ENCODE measurements at places on chromosomes 2 and 18. TPM values are rescaled to one million over a fixed set of nuclear protein-coding genes. Genes with fewer than 3 reads are reported as not detected.
A peak's percentile ranks its signal among the peaks of the same experiment; 100 is the strongest.

DNA sequence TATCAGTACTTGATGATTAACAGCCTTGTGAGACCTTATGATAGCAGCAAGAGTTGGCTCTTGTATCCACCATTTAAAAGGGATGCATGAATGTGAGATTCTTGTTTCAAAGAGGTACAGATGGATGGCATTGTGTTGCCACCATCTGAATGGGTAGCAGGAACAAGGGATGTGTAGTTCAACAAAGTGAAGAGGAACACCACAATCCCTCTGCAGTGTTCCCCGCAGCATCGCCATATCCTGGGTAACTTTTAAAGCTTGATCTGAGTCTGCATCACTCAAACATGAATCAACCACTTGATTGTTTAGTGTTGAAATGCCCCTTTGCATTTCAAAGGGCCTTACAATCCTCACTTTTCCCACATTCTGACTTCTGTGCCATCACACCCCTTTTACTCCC, 106.7 kb downstream of the SS18 start:
- H3K4me3 ChIP-seq, result no peak overlapping the region
- DNase-seq, result no peak
- H3K27ac ChIP-seq, result no peak overlapping the region
- no peaks in the 10 kb centered on the region for H3K4me1 ChIP-seq
- peaks cover 2% of the 10 kb centered on the region for H3K27me3 ChIP-seq
- H3K36me3 ChIP-seq, result peaks cover 3% of the 10 kb centered on the region

GRCh38 chr18:75827751-75828287, 400.3 kb upstream of the SMIM21 start:
- no peaks in the 10 kb centered on the region for H3K36me3 ChIP-seq
- no peak for DNase-seq
- no peak overlapping the region for H3K27ac ChIP-seq
- H3K4me3 ChIP-seq, result no peak overlapping the region

Gene DCC
- total RNA-seq, result not detected

DNA sequence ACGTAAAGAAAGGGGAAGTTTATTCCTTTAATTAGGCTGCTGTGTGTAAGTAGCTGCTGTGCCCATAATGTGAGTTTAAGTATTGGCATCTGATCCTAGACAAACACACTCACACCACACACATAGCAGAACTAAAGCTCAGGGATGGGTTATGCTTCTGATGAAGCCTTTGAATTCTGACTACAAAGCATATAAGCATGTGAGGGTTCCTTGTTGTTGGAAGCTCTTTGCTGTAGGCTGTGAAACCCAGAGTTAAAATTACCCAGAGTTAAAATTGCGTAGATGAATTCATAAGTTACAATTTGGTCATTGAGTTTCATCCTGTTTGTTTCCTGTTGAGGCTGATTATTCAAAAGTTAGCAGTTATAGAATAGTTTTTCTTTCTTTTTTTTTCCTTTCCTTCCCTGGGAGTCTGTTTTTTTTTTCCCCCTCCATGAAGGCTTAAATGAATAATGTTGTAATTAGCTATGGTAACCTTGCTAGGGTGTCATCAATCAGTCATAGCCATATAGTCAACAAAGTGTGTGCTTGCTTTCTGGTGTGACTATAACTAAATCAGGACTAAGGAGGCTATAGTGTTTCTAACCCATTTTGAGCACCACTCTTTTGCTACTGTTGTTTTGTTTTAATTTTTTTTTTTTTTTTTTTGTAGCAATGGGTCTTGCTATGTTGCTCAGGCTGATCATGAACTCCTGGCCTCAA, 426.1 kb downstream of the PARD3B start:
- H3K27me3 ChIP-seq, result no peaks in the 10 kb centered on the region
- H3K27ac ChIP-seq, result peak overlapping the region; percentile 72
- H3K36me3 ChIP-seq, result peaks cover 3% of the 10 kb centered on the region
- DNase-seq, result no peak

GRCh38 chr18:44821924-44822323, 141.2 kb downstream of the SETBP1 start:
- H3K27me3 ChIP-seq, result peaks cover 23% of the 10 kb centered on the region
- no peak overlapping the region for H3K27ac ChIP-seq
- H3K36me3 ChIP-seq, result no peaks in the 10 kb centered on the region
- H3K4me1 ChIP-seq, result peaks cover 20% of the 10 kb centered on the region
- no peak overlapping the region for H3K4me3 ChIP-seq

DNA sequence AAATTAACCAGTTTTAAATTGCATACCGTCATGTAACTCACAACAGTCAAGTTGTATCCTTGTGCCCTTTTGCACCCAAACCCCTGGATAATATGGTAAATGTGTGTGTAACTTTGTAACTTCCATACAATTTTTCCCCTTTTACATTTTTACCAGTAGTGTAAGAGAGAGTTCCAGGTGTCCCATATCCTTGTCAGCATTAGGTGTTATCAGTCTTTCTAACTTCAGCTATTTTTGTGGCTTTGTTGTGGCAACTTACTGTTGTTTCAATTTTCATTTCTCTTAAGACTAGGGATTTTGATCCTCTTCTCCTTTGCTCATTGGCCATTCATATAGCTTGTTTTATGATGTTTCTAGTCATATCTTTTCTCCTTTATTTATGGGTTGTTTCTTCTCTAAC, 94.6 kb downstream of the LCLAT1 start:
- DNase-seq, result no peak
- H3K27me3 ChIP-seq, result no peaks in the 10 kb centered on the region
- H3K4me1 ChIP-seq, result peaks cover 8% of the 10 kb centered on the region

Gene POTEI
- total RNA-seq, result not detected

DNA sequence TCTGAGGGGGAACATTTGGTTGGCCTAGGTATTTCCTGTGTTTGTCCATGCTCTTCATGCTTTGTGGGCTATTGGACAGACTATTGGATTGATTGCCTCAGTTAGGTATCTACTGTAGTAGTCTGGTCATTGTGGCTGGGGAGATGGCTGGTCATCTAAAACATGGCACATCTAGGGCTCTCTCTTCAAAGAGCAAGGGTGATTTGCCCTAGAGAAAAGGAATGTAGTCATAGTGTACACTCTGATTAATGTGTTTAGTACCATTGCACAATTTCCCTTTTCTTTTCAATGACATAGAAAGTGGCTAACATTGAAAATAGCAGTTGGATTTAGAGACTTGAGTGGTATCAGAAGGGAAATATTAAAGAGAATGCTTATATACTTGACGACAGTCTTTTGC, 114.3 kb downstream of the LCLAT1 start:
- H3K4me3 ChIP-seq, result no peak overlapping the region
- H3K36me3 ChIP-seq, result peaks cover 7% of the 10 kb centered on the region
- H3K27me3 ChIP-seq, result no peaks in the 10 kb centered on the region
- H3K4me1 ChIP-seq, result peaks cover 8% of the 10 kb centered on the region

DNA sequence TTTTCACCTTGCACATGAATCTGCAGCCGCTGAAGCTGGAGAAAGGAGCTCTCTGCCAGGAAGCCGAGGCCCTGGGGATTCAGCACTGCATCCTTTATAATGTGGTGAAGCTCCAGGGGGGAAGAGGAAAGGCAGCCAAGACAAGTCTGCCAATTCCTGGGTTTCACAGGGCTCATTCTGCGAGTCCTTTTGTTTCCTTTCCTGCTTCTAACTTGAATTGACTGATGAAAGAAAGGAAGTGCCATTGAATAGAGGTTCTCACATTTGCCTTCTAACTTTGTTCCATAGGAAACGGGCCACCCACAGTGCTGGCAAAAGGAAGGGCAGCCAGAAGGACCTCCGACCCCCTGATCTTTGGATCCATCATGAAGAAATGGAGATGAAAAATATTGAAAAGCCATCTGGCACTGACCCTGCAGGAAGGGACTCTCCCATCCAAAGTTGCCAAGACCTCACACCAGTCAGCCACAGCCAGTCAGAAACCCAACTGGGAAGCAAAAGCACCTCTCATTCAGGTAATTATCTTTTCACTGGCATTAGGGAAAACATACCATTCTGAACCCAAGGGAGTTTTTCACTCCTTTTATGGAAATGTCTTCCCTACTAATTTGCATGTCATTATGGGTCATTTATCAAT, 765.4 kb downstream of the MBD2 start:
- no peaks in the 10 kb centered on the region for H3K4me1 ChIP-seq
- no peak overlapping the region for H3K4me3 ChIP-seq
- no peaks in the 10 kb centered on the region for H3K27me3 ChIP-seq

DNA sequence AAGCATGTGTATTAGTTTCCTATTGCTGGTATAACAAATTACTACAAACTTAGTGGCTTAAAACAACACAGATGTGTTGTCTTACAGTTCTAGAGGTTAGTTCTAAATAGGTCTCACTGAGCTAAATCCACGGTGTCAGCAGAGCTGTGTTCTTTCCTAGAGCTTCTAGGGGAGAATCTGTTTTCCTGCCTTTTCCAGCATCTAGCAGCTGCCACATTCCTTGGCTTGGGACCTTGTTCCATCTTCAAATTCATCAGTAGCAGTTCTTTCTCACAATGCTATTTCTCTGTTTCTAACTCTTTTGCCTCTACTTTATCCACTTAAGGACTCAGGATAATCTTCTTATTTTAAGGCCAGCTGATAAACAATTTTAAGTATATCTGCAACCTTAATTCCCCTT, 32.2 kb upstream of the CREB1 start:
- H3K27me3 ChIP-seq, result no peaks in the 10 kb centered on the region
- H3K36me3 ChIP-seq, result no peaks in the 10 kb centered on the region
- no peak for DNase-seq
- H3K4me1 ChIP-seq, result peaks cover 4% of the 10 kb centered on the region
- H3K4me3 ChIP-seq, result no peak overlapping the region

GRCh38 chr18:8461544-8461943, 147.7 kb upstream of the RAB12 start:
- no peaks in the 10 kb centered on the region for H3K4me1 ChIP-seq
- no peak overlapping the region for H3K4me3 ChIP-seq
- no peak overlapping the region for H3K27ac ChIP-seq
- H3K27me3 ChIP-seq, result no peaks in the 10 kb centered on the region
- no peak for DNase-seq

GRCh38 chr2:9736021-9736420, 105.2 kb upstream of the YWHAQ start:
- H3K36me3 ChIP-seq, result no peaks in the 10 kb centered on the region
- H3K27ac ChIP-seq, result peak overlapping the region; percentile 77
- peak; percentile 31 for DNase-seq
- H3K4me3 ChIP-seq, result no peak overlapping the region
- no peaks in the 10 kb centered on the region for H3K27me3 ChIP-seq

Gene IL36A
- total RNA-seq, result not detected

- no peak overlapping the region for H3K4me3 ChIP-seq
- H3K27me3 ChIP-seq, result peaks cover 36% of the 10 kb centered on the region
- DNase-seq, result no peak
- H3K36me3 ChIP-seq, result no peaks in the 10 kb centered on the region
- H3K27ac ChIP-seq, result no peak overlapping the region
Observed at GRCh38 chr2:715854-716560, 38.8 kb upstream of the TMEM18 start.

DNA sequence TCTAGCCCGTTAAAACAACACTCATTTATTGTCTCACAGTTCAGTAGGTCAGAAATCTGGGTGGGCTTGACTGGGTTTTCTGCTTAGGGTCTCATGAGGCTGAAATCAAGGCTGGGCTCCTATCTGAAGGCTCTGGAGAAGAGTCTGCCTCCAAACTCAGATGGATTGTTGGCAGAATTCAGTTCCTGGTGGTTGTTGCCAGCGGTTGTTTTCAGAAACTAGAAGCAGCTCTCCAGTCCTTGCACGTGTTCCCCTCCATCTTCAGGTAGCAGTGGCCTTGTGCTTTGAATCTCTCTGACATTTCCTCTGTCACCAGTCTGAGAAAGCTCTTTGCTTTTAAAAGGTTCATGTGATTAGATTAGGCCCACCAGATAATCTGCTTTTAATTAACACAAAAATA, 20.1 kb upstream of the FN1 start:
- no peak overlapping the region for H3K27ac ChIP-seq
- DNase-seq, result no peak
- no peak overlapping the region for H3K4me3 ChIP-seq
- H3K4me1 ChIP-seq, result no peaks in the 10 kb centered on the region

- H3K4me1 ChIP-seq, result no peaks in the 10 kb centered on the region
- no peak overlapping the region for H3K4me3 ChIP-seq
- no peak for DNase-seq
- H3K36me3 ChIP-seq, result no peaks in the 10 kb centered on the region
- no peak overlapping the region for H3K27ac ChIP-seq
Observed at GRCh38 chr18:6569813-6570212, 155.1 kb upstream of the L3MBTL4 start.

Gene AFF3
- total RNA-seq, result 0.59 TPM

- H3K4me1 ChIP-seq, result no peaks in the 10 kb centered on the region
- no peak for DNase-seq
- H3K27me3 ChIP-seq, result no peaks in the 10 kb centered on the region
- no peak overlapping the region for H3K4me3 ChIP-seq
- H3K27ac ChIP-seq, result no peak overlapping the region
Observed at GRCh38 chr2:4090668-4091630, 387.6 kb downstream of the DCDC2C start.

DNA sequence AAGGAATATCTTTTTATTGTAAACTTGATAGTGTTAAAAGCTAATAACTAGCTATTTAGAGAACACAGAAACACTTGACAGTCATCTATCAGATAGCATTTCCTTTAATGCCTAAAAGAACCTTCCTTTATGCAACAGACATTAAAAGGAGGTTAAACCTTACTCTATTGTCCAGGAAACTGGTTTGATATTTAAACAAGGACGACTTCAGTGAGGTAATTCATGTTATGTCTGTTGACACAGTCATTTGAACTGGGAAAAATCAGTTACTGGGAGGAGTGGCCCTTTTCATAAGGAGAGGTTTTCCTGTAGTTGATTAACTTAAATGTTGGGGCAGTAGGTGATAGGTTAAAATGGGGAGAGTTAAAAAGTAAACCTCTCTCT, 6.7 kb downstream of the TGIF1 start:
- H3K4me1 ChIP-seq, result peaks cover 71% of the 10 kb centered on the region
- peak overlapping the region; percentile 28 for H3K27ac ChIP-seq
- no peak overlapping the region for H3K4me3 ChIP-seq
- peaks cover 57% of the 10 kb centered on the region for H3K36me3 ChIP-seq
- DNase-seq, result no peak

GRCh38 chr18:45845410-45845809, 19.9 kb downstream of the SIGLEC15 start:
- H3K4me1 ChIP-seq, result peaks cover 1% of the 10 kb centered on the region
- peaks cover 3% of the 10 kb centered on the region for H3K36me3 ChIP-seq
- no peaks in the 10 kb centered on the region for H3K27me3 ChIP-seq
- H3K4me3 ChIP-seq, result no peak overlapping the region
- no peak for DNase-seq
- H3K27ac ChIP-seq, result no peak overlapping the region

- H3K27me3 ChIP-seq, result no peaks in the 10 kb centered on the region
- no peaks in the 10 kb centered on the region for H3K36me3 ChIP-seq
- no peak overlapping the region for H3K27ac ChIP-seq
Observed at GRCh38 chr18:6017171-6017570, 121.8 kb upstream of the TMEM200C start.

GRCh38 chr2:237573721-237574415, 7.5 kb downstream of the PRLH start:
- DNase-seq, result no peak
- H3K27me3 ChIP-seq, result peaks cover 13% of the 10 kb centered on the region
- no peak overlapping the region for H3K4me3 ChIP-seq
- H3K4me1 ChIP-seq, result no peaks in the 10 kb centered on the region
- no peak overlapping the region for H3K27ac ChIP-seq
- no peaks in the 10 kb centered on the region for H3K36me3 ChIP-seq

- DNase-seq, result no peak
- H3K4me3 ChIP-seq, result no peak overlapping the region
- H3K36me3 ChIP-seq, result peaks cover 15% of the 10 kb centered on the region
- H3K27ac ChIP-seq, result no peak overlapping the region
- H3K27me3 ChIP-seq, result no peaks in the 10 kb centered on the region
Observed at GRCh38 chr18:79329786-79330185, 65.9 kb upstream of the NFATC1 start.

Measured in activated CD4-positive, alpha-beta memory T cell treated with anti-CD3 and anti-CD28 coated beads for 36 hours (primary cell).